IMR-90 (cell line): ENCODE measurements at places on chromosomes 2 and 18. TPM values are rescaled to one million over a fixed set of nuclear protein-coding genes. Genes with fewer than 3 reads are reported as not detected.
A peak's percentile ranks its signal among the peaks of the same experiment; 100 is the strongest.

GRCh38 chr2:241601841-241602240 lies 35.1 kb downstream of the THAP4 start:
- no peak for DNase-seq
- no peaks in the 10 kb centered on the region for H3K27me3 ChIP-seq
- no peaks in the 10 kb centered on the region; the same call in 1 of the 2 replicates for H3K4me1 ChIP-seq
- no peak overlapping the region for H3K4me3 ChIP-seq
- peaks cover 40% of the 10 kb centered on the region for H3K36me3 ChIP-seq
- H3K27ac ChIP-seq, result no peak overlapping the region

DNA sequence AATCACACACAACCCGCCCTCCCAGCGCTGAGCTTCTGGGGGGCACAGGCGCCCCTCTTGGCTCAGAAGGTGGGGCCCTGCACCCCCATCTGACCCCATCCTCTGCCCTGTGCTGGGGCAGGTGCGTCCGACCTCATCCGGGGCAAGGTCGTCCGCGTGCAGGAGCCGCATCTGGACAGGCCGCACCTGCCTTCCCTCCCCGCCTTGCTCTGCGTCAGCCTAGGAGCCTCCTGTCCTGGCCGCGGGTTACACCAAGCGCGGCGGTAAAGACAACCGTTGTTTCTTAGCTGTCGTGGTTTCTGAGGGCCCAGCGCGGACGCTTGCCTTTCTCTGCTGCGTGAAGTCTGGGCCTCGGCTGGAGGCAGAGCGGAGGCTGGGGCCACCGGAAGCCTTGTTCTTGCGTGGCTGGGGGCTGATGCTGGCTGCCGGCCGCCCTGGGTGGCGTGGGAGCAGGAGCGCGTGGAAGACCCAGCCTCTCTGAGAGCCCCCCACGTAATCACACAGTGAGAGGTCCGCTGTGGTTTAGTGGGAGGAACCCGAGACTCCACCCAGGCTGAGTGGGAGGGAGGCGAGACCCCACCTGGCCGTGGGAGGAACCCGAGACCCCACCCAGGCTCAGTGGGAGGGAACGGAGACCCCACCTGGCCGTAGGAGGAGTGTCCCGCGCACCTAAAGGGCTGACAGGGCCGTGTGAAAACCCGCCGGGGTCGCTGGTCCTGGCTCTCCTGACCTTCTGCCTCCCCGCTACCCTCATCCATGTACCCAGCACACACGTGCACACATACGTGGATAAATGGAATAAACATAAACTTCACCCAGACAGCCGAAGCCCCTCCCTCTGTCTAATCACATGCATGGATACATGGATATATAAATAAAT lies 51.8 kb downstream of the KCNG2 start:
- no peak overlapping the region for H3K4me3 ChIP-seq
- no peaks in the 10 kb centered on the region for H3K27me3 ChIP-seq
- no peak overlapping the region for H3K27ac ChIP-seq
- H3K4me1 ChIP-seq, result peaks cover 10% of the 10 kb centered on the region
- H3K36me3 ChIP-seq, result no peaks in the 10 kb centered on the region

The SPATA3 gene
- not detected in 2 replicates for total RNA-seq

The SCYGR4 gene
- not detected in 2 replicates for total RNA-seq

DNA sequence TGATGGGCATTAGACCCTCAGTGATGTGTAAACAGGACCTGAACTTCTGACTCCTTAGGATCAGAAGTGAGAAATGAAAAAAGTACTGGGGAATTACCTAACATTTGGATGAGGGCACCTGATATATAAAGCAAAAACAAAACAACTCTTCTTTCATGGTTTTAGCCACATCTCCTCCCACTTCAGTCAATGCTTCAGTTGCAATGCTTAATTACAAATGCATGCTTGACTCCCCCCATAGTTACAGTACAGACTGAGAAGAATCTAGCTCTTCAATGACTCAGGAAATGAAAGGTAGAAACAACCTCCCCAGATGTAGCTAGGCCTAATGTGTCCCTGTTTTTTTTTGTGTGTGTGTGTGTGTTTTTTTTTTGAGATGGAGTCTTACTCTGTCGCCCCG lies 276.8 kb upstream of the POU3F3 start:
- H3K4me3 ChIP-seq, result no peak overlapping the region
- no peaks in the 10 kb centered on the region for H3K4me1 ChIP-seq
- no peak overlapping the region for H3K27ac ChIP-seq
- no peaks in the 10 kb centered on the region for H3K27me3 ChIP-seq
- DNase-seq, result no peak

DNA sequence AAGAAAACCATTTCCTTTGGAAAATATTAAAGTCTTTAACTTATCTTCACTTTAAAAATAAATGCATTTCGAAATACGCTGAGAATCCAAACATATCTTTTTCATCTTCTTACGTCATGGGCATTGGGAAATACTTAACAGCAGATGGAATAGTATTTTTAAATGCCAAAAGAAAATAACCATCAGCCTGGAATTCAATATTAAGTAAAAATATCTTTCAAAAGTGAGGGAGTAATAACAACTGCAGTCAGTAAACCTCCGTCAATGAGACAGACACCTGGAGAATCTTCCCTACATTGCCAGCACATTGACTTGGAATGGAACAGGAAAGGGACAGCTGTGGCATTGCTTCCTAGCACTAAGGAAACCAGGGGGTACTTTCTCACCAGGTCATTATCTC lies 290.4 kb upstream of the TNP1 start:
- H3K27ac ChIP-seq, result peak overlapping the region; percentile 79
- H3K27me3 ChIP-seq, result no peaks in the 10 kb centered on the region
- no peaks in the 10 kb centered on the region for H3K36me3 ChIP-seq

GRCh38 chr18:47323158-47323557 lies 71.7 kb upstream of the SKOR2 start:
- H3K4me1 ChIP-seq, result no peaks in the 10 kb centered on the region
- no peak overlapping the region for H3K4me3 ChIP-seq
- no peaks in the 10 kb centered on the region for H3K36me3 ChIP-seq
- H3K27me3 ChIP-seq, result no peaks in the 10 kb centered on the region
- no peak overlapping the region for H3K27ac ChIP-seq
- no peak for DNase-seq
